Activated CD4-positive, alpha-beta T cell treated with anti-CD3 and anti-CD28 coated beads for 36 hours (primary cell): ENCODE measurements at places on chromosomes 16 and 17. TPM values are rescaled to one million over a fixed set of nuclear protein-coding genes. Genes with fewer than 3 reads are reported as not detected.

GRCh38 chr16:69501956-69502745, 63.6 kb upstream of the NFAT5 start:
- H3K27ac ChIP-seq = no peak overlapping the region
- no peaks in the 10 kb centered on the region for H3K36me3 ChIP-seq
- no peak for DNase-seq
- peaks cover 6% of the 10 kb centered on the region for H3K4me1 ChIP-seq

Gene SLC16A6
- 3.2 TPM for total RNA-seq

Gene TMC7
- total RNA-seq = not detected

Gene MED9
- 12.2 TPM for total RNA-seq
